Caco-2 (cell line): ENCODE measurements at places on chromosomes 12 and 14. TPM values are rescaled to one million over a fixed set of nuclear protein-coding genes. Genes with fewer than 3 reads are reported as not detected.

DNA sequence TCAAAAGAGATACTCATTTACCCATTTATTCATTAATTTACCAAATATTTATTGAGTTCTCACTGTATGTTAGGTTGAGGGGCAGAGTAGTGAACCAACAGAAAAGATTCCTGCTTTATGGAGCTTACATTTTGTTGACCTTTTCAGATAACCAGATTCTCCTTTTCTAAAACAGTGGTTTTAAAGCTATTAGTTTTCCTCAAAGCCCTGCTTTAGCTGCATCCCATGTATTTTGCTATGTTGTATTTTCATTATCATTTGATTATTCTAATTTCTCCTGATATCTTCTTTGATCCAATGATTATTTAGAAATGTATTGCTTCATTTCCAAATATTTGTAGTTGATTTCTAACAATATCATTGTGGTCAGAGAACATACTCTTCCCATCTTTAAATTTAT, 53.6 kb downstream of the EML1 start:
- no peak overlapping the region for H3K4me3 ChIP-seq
- DNase-seq, result no peak
- no peaks in the 10 kb centered on the region for H3K36me3 ChIP-seq
- H3K27me3 ChIP-seq, result no peaks in the 10 kb centered on the region
- H3K27ac ChIP-seq, result no peak overlapping the region

Gene SYCP3
- 0.16 TPM in 1 of 2 replicates, not detected in the other for total RNA-seq

GRCh38 chr14:47427629-47428028, 247.8 kb downstream of the MDGA2 start:
- H3K27me3 ChIP-seq, result no peaks in the 10 kb centered on the region
- no peak overlapping the region for H3K4me3 ChIP-seq
- H3K27ac ChIP-seq, result no peak overlapping the region
- no peaks in the 10 kb centered on the region for H3K4me1 ChIP-seq
- H3K36me3 ChIP-seq, result no peaks in the 10 kb centered on the region
- no peak for DNase-seq

Gene ANKRD33
- total RNA-seq, result not detected in 2 replicates

- DNase-seq, result no peak
- H3K27ac ChIP-seq, result peak overlapping the region; percentile 60
- peaks cover 14% of the 10 kb centered on the region for H3K4me1 ChIP-seq
- H3K4me3 ChIP-seq, result no peak overlapping the region
- H3K36me3 ChIP-seq, result no peaks in the 10 kb centered on the region
These were observed 39.3 kb downstream of the SPRING1 start for GRCh38 chr12:116698554-116699075.

- no peaks in the 10 kb centered on the region; the same call in 1 of the 2 replicates for H3K27me3 ChIP-seq
- H3K4me3 ChIP-seq, result no peak overlapping the region
- no peak for DNase-seq
- no peak overlapping the region for H3K27ac ChIP-seq
- no peaks in the 10 kb centered on the region for H3K36me3 ChIP-seq
These were observed 199.5 kb upstream of the PLEKHG7 start for GRCh38 chr12:92503029-92503931.

Gene GPR132
- total RNA-seq, result 0.19 TPM in 1 of 2 replicates, not detected in the other

- H3K27me3 ChIP-seq, result no peaks in the 10 kb centered on the region
- H3K4me1 ChIP-seq, result peaks cover 38% of the 10 kb centered on the region
- no peak overlapping the region for H3K4me3 ChIP-seq
- no peak for DNase-seq
These were observed 70.8 kb downstream of the SYNE3 start for GRCh38 chr14:95445676-95446075.

DNA sequence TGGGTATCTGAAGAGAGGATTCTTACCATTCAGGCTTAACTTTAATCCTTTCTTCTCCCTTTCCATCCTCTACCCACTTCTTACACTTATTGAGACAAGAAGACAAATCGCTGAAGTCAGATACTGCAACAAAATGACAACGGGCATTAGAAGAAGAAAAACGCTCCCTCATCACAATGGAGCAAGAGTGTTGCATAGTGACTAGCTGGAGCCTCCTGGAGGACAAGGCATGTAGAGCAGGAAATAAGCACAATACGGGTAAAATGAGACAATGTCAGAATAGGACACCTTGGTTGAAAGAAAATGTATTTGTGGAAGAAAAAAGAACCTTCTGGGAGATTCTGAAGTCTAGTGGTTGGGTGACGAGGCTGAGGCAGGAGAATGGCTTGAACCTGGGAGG, 501.0 kb downstream of the RERGL start:
- H3K27ac ChIP-seq, result no peak overlapping the region
- H3K4me1 ChIP-seq, result no peaks in the 10 kb centered on the region
- no peaks in the 10 kb centered on the region for H3K27me3 ChIP-seq
- DNase-seq, result peak; percentile 52

DNA sequence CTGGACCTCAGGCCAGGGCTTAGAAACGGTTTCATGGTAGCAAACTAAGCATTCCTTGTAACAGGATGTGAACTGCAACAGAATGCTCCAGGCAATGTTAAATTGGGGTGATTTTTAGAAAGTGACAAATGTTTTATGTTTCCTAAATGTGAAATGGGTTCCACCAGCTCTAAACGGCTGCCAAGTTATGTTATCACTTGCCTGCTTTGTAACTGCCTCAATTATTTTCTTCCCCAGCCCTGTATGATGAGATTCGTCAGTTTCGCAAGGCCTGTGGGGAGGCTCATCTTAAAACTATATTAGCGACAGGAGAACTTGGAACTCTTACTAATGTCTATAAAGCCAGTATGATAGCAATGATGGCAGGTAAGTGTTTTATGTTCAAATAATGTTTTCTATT, 70.9 kb downstream of the DERA start:
- no peak overlapping the region for H3K4me3 ChIP-seq
- no peak for DNase-seq
- no peak overlapping the region for H3K27ac ChIP-seq
- H3K4me1 ChIP-seq, result peaks cover 37% of the 10 kb centered on the region

GRCh38 chr12:117234441-117234840, 44.2 kb upstream of the FBXO21 start:
- H3K27ac ChIP-seq, result no peak overlapping the region
- H3K4me1 ChIP-seq, result no peaks in the 10 kb centered on the region
- H3K4me3 ChIP-seq, result no peak overlapping the region
- no peak for DNase-seq

- H3K27me3 ChIP-seq, result no peaks in the 10 kb centered on the region
- no peak overlapping the region for H3K27ac ChIP-seq
- no peak for DNase-seq
- peaks cover 7% of the 10 kb centered on the region for H3K4me1 ChIP-seq
- H3K36me3 ChIP-seq, result no peaks in the 10 kb centered on the region
These were observed 2.0 kb upstream of the CHURC1 start for GRCh38 chr14:64912261-64912660.

GRCh38 chr14:73365727-73366126, 92.6 kb downstream of the NUMB start:
- H3K36me3 ChIP-seq, result no peaks in the 10 kb centered on the region
- DNase-seq, result no peak
- H3K4me1 ChIP-seq, result no peaks in the 10 kb centered on the region
- no peak overlapping the region for H3K4me3 ChIP-seq
- H3K27ac ChIP-seq, result no peak overlapping the region

DNA sequence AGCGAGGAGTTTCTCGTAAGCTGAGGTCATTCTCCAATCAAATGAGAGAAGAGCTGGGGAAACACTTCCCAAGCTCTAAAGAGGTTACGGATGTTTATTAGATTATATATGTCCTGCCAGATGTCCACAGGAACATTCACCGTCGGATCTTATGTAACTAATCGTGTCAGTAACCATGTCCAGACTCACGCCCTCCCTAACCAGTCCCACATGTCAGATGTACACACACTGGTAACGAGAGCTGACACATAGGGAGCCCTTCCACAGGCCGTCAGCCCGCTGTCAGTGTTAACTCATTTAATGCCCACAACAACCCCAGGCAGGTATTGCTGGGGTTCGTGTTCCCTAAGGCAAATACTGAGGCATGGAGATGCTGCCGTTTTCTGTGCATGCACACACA, 223.7 kb upstream of the RTL1 start:
- H3K27ac ChIP-seq, result no peak overlapping the region
- no peaks in the 10 kb centered on the region; the same call in 1 of the 2 replicates for H3K27me3 ChIP-seq
- no peaks in the 10 kb centered on the region for H3K36me3 ChIP-seq
- DNase-seq, result no peak

DNA sequence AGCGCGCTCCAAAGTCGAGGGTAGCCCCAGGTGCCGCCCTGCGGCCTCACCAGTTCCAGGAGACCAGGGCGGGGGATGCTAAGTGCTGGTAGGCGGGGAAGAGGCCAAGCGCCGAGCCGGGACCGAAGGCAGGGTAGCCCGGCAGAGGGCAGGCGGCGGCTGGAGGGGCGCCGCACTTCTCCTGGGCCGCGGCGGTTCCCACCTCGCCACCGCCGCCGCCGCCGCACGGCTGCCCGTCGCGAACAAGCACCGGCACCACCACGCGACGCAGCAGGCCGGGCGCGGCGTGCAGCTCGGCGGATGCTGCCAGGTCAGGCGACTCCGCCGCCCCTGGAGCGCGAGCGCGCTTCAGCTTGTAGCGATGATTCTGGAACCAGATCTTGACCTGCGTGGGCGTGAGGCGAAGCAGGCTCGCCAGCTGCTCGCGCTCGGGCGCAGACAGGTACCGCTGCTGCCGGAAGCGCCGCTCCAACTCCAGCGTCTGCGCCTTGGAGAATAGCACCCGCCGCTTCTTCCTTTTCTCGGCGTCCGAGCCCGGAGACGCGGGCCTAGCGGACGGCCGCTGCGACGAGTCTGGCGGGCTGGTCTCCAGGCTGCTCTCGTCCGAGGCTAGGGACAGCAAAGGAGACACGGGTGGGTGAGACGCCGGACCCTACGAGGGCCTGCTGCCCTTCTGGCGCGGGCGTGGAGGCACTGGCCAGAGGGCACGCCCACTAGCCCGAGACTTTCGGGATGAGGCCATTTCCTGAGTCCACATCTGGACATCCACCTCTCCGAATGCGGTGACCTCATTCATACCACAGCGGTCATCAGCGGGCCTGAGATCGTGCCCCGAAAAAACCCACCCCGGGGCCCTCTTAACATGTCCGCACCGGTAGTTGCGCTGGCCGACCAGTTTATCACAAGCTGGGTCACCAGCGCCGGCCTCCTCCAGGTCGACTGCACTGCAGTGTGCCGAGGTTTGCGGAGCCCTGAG, 1.3 kb downstream of the NKX2-8 start:
- H3K36me3 ChIP-seq, result no peaks in the 10 kb centered on the region
- DNase-seq, result peak; percentile 46
- H3K27me3 ChIP-seq, result peaks cover 2% of the 10 kb centered on the region; the same call in 1 of the 2 replicates
- H3K4me3 ChIP-seq, result peak overlapping the region; percentile 69

Gene KCNC2
- total RNA-seq, result not detected in 2 replicates

DNA sequence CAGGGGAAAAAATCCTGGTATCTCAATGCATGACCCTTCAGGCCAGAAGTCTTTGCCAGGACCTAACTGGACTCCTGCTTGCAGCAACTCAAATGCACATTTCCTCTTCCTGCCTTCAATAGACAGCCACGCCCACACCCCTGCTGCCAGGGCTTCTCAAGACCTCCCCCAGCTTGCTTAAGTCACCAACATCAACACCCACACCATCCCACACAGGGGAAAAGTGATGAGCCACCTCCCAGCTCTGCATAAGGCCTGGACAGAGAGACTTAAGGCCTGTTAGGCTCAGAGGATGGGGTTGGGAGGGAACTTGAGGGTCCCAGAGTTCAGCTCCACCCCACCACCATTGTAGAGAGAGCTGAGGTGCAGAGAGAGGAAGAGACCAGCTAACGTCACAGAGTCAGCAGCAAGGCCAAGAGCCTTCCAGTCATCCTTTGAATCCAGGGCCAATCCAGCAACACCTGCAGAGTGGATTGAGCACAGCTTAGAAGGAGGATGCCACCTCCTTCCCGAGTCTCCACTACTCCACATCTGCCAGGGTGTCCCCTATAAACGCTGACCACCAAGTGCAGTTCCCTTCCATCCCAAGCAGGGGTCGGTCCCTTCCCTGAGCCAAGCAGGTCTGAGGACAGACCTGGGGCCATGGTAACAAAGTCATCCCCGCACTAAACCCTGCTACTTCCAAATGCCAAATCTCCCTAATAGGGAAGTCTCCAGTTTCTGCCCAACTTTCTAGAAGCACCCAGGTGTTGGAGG, 50.0 kb downstream of the KDM2B start:
- peaks cover 4% of the 10 kb centered on the region for H3K4me1 ChIP-seq
- no peaks in the 10 kb centered on the region for H3K27me3 ChIP-seq
- H3K36me3 ChIP-seq, result no peaks in the 10 kb centered on the region; the same call in none of the 2 replicates
- no peak overlapping the region for H3K4me3 ChIP-seq

DNA sequence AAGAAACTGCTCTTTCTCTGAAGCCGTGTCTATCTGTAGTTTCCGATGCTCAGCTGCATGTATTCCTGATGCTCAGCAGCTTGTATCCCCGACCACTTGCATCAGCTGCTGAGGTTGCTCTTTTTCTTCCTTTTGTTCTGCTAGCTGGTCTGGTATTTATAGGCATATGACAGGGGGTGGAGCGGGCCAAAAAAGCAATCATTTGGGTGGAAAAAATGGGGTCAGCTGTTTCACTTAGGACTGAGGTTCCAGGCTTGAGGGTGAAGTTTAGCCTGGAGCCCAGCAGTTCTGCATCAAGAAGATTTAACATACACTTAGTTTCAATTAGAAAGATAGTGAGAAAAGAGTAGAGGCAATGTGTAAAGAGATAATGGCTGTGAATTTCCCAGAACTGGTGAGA, 23.6 kb upstream of the AMN1 start:
- H3K36me3 ChIP-seq, result no peaks in the 10 kb centered on the region
- H3K4me1 ChIP-seq, result peaks cover 27% of the 10 kb centered on the region
- H3K4me3 ChIP-seq, result no peak overlapping the region
- DNase-seq, result no peak
- H3K27ac ChIP-seq, result no peak overlapping the region
- H3K27me3 ChIP-seq, result no peaks in the 10 kb centered on the region

GRCh38 chr14:76968621-76969063, 59.9 kb downstream of the IRF2BPL start:
- no peak overlapping the region for H3K4me3 ChIP-seq
- H3K27me3 ChIP-seq, result no peaks in the 10 kb centered on the region
- no peaks in the 10 kb centered on the region for H3K36me3 ChIP-seq
- peaks cover 19% of the 10 kb centered on the region for H3K4me1 ChIP-seq
- peak; percentile 63 for DNase-seq
